ENCODE measurements at places on chromosomes 12 and 14. TPM values are rescaled to one million over a fixed set of nuclear protein-coding genes. Genes with fewer than 3 reads are reported as not detected.

Gene MBIP
- total RNA-seq = 27.8 TPM

Gene ADAM21
- total RNA-seq = not detected

Gene TESPA1
- not detected for total RNA-seq

Gene GOLGA3
- 67.0 TPM for total RNA-seq

Gene TTC8
- total RNA-seq = 13.6 TPM

Gene ENDOU
- total RNA-seq = 0.43 TPM

Gene TMEM132D
- total RNA-seq = not detected

Gene MYO1H
- total RNA-seq = 0.18 TPM

Gene PRIMA1
- 1.1 TPM for total RNA-seq

Gene SLC24A4
- total RNA-seq = not detected

Gene AKAP3
- total RNA-seq = 1.6 TPM

Gene BCL11B
- 0.05 TPM for total RNA-seq

Gene PIK3C2G
- total RNA-seq = not detected

Gene DLK1
- not detected for total RNA-seq

Gene TAS2R8
- total RNA-seq = not detected

Gene OAS1
- 14.2 TPM for total RNA-seq

Gene LTBP2
- 0.86 TPM for total RNA-seq

Gene RASSF9
- total RNA-seq = 0.20 TPM

Gene RIMBP2
- total RNA-seq = not detected

Gene IL26
- not detected for total RNA-seq

Gene PEX5
- 82.7 TPM for total RNA-seq

Gene DCAF5
- total RNA-seq = 36.8 TPM

Gene NRDE2
- 18.0 TPM for total RNA-seq

Gene CFAP73
- total RNA-seq = 0.23 TPM

Gene PLEKHH1
- total RNA-seq = 32.4 TPM

Gene POLE2
- total RNA-seq = 31.4 TPM

Gene PDE3A
- total RNA-seq = 0.44 TPM

Gene PLEKHG7
- 0.12 TPM for total RNA-seq

Gene BRI3BP
- total RNA-seq = 19.6 TPM

Gene ANP32D
- not detected for total RNA-seq

Gene INSM2
- not detected for total RNA-seq

Gene ZDHHC22
- not detected for total RNA-seq

Gene NANOG
- total RNA-seq = not detected

Gene FOXA1
- 271 TPM for total RNA-seq

Gene CFAP251
- total RNA-seq = 1.2 TPM

Gene CFAP54
- 0.14 TPM for total RNA-seq

Gene NINJ2
- total RNA-seq = 6.5 TPM

Gene SLC38A4
- 16.0 TPM for total RNA-seq

Gene GNPNAT1
- total RNA-seq = 35.9 TPM

Gene PROX2
- total RNA-seq = not detected

Gene RNU6-7
- not detected for total RNA-seq

Gene INF2
- 70.8 TPM for total RNA-seq

Gene RPGRIP1
- total RNA-seq = 0.12 TPM

Gene DEGS2
- total RNA-seq = 5.1 TPM

Gene GPR84
- not detected for total RNA-seq

Gene DUSP16
- total RNA-seq = 76.8 TPM

Gene NPFF
- not detected for total RNA-seq

Gene LIN7A
- 16.2 TPM for total RNA-seq

Gene NEUROD4
- not detected for total RNA-seq

Gene PPP1R13B
- total RNA-seq = 15.8 TPM

Gene IGFBP6
- total RNA-seq = 34.7 TPM

Gene GLIPR1L2
- total RNA-seq = not detected

All from Caco-2 (cell line).